ENCODE measurements at places on chromosomes 2 and 18.

DNA sequence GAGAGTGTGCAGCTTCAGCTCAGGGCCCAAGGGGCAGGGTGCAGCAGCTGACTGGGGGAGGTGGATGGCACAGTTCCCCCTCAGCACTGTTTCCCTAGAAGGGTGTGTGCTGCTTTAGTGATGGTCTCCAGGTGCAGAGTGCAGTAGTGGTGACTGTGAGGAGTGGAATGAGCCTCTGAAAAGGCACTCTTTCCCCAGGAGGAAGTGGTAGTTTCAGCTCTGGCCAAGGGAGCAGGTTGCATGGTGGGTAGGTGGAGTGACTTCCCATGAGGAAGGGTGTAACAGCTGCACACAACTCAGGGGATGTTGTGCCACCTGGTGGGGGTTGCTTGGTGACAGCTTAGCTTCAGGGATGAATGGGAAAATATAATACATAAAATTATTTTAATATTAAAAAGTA, 251.5 kb upstream of the NXPH2 start:
- no peak for DNase-seq

- DNase-seq = no peak
Observed at GRCh38 chr2:53051157-53051556, 716.4 kb upstream of the CHAC2 start.

GRCh38 chr18:66167829-66168684, 417.2 kb downstream of the CDH7 start:
- no peak for DNase-seq

GRCh38 chr18:56445422-56445821, 193.0 kb downstream of the TXNL1 start:
- DNase-seq = no peak

GRCh38 chr2:158142568-158143332, 41.1 kb downstream of the UPP2 start:
- no peak for DNase-seq

DNA sequence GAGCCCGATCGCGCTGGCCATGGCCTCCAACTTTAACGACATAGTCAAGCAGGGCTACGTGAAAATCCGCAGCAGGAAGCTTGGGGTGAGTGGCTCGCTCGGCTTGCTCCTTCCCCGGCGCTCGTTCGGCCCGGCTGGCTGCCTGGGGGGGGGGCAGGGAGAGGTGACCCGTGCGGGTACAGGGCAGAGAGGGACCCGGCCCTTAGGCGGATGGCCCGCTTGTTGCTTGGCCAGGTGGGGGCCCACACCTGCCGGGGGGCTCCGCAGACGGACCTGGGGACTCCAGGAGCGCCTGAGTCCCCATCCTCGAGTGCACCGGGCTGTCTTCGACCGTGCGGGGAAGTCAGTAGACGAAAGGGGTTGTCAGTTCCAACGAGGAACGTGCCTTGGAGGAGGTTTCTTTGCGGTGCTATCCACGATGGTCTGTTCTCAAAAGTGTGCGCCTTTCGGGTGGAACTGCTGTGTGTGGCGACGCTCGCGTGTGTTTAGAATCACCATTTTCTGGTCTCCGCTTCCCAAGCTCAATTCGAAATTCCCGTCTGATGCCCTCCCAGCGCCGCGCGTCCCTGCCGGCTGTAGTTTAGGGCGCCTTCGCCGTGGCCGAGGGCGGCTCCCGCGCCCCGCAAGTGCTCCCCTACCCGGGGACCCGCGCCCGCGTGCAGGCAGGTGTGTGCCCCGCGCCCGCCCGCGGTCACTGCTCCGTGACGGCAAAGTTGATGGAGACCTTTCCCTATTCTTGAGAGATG, 711 bp downstream of the DOK6 start:
- DNase-seq = no peak

GRCh38 chr18:74060579-74060978, 87.1 kb downstream of the FBXO15 start:
- DNase-seq = no peak

DNA sequence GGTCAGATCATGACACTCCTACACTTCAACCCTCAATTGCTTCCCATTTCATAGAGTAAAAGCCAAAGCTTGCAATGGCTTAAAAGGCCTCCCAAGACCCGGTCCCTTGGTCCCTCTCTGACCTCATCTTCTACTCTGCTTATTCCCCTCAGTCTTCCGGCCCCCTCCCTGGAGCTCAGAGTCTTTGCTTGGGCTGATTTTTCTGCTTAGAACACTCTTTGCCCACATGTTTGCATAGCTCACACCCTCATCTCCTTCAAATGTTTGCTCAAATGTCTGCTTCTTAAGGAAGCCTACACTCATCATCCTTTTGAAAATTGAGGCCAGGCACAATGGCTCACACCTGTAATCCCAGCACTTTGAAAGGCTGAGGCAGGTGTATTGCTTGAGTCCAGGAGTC, 65.6 kb upstream of the CAPN13 start:
- DNase-seq = no peak

GRCh38 chr18:78542204-78542603, 437.4 kb upstream of the SALL3 start:
- DNase-seq = no peak

- no peak for DNase-seq
Observed at GRCh38 chr18:51236225-51236624, 38.7 kb upstream of the MEX3C start.

GRCh38 chr2:55621802-55622201, 4.4 kb upstream of the PPP4R3B start:
- no peak for DNase-seq

DNA sequence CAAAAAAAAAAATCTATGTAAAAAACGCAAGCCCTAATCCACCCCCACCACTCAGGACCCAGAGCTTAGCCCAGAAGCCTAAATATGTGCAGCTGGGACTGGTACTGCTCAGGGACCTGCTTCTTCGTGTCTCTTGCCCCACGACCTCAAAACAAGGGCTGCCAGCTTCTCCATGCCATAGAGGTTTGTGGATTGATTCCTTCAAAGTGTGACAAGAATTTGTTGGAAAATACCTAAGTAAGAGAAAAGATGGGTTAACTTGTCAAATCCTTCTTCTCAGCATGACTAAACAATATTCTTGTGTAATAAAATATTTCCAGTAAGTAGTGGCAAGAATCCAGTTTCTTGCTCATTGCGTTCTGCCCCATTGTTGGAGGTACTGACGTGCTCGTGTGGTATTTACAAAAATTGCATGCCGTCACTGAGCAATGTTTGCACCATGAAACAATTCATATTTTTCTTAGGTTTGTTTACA, 825 bp upstream of the SCYGR1 start:
- DNase-seq = peak; percentile 95

DNA sequence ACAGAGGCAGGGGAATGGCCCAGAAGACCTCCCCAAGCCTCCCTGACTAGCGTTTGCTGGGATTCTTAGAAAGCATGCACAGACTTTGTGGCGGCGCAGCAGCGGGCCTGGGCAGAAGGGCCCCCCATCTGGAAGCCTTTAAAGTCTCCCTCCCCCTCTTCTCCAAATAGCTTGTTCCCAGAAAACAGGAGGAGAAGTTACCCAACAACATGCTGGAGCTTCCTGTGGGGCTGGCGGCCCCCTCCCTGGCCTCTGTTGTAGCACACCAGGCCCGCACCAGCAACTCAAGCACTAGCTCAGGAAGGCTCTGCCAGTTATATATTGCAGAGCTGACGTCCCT, 334.8 kb downstream of the DYSF start:
- no peak for DNase-seq

Measured in Panc1 (cell line).